ENCODE measurements at places on chromosomes 7 and 10.

DNA sequence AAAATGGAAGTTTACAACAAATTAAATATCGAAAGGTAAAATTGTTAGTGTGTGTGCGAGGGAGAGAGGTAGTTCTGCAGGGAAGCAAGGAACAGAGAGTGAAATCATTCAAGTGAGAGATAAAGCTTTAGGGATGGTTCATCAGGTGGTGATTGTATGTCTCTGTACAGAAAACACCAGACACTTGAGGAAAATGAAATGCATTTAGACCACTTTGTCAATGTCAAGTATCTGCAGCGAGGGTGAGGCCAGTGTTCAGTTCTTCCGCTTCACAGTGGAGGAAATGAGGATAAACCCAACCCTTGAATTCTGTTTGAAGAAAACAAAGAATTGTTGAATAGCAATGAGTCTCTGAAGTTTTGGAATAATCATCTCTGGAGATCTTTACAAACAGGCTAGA lies 14.4 kb upstream of the ITGB1 start:
- DNase-seq: no peak

DNA sequence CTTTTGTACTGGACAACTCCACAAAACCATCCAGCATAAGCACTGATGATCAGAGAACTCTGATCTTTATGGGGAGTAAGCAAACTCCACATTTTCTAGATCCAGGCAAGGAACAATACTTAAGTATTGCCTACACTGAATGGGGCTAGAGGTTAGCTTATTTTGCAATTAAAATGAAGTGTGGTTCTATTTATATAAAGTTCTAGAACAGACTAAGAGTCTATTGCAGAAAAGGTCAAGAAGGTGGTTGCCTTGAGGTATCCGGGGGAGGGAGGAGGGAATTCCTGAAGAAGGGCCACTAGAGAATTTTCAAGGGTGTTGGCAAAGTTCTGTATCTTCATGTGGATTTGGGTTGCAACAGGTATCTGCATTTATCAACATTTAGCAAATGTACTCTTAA lies 477.9 kb downstream of the PLXNA4 start:
- no peak for DNase-seq

GRCh38 chr7:47326808-47327207 lies 255.1 kb downstream of the TNS3 start:
- no peak for DNase-seq

- DNase-seq: no peak
Measured at GRCh38 chr10:77492368-77492994, 145.1 kb downstream of the KCNMA1 start.

Measured in stimulated activated CD8-positive, alpha-beta memory T cell treated with anti-CD3 and anti-CD28 coated beads, Interleukin-7, amount 100 ng/mL, for 24 hours (primary cell).